ENCODE measurements at places on chromosomes 6 and 20. TPM values are rescaled to one million over a fixed set of nuclear protein-coding genes. Genes with fewer than 3 reads are reported as not detected.

Gene SYNGAP1
- total RNA-seq = 11.5 TPM

Gene PRSS16
- total RNA-seq = 0.50 TPM

Gene NTSR1
- 2.6 TPM for total RNA-seq

Gene TOX2
- total RNA-seq = 1.2 TPM
